ENCODE measurements at places on chromosomes 11 and 22. TPM values are rescaled to one million over a fixed set of nuclear protein-coding genes. Genes with fewer than 3 reads are reported as not detected.

- no peak overlapping the region for H3K27ac ChIP-seq
- H3K4me3 ChIP-seq = no peak overlapping the region
- H3K36me3 ChIP-seq = no peaks in the 10 kb centered on the region
- H3K27me3 ChIP-seq = no peaks in the 10 kb centered on the region
- no peaks in the 10 kb centered on the region for H3K4me1 ChIP-seq
Observed at GRCh38 chr11:108115500-108116140, 5.7 kb upstream of the ACAT1 start.

GRCh38 chr22:42960531-42961399 lies 54.2 kb downstream of the PACSIN2 start:
- H3K27ac ChIP-seq = no peak overlapping the region
- H3K4me3 ChIP-seq = no peak overlapping the region
- peaks cover 37% of the 10 kb centered on the region for H3K4me1 ChIP-seq
- peaks cover 7% of the 10 kb centered on the region for H3K36me3 ChIP-seq

Gene PYGM
- polyA plus RNA-seq = 9.6 TPM

Gene CREB3L1
- polyA plus RNA-seq = not detected

Gene GALNT18
- polyA plus RNA-seq = not detected

Measured in B cell (primary cell).